Keratinocyte (primary cell): ENCODE measurements at places on chromosomes 2 and 18. TPM values are rescaled to one million over a fixed set of nuclear protein-coding genes. Genes with fewer than 3 reads are reported as not detected.

Gene C1QL2
- not detected in 3 replicates for polyA plus RNA-seq

Gene RPL37A
- polyA plus RNA-seq: 1,858 to 4,257 TPM (median 3,899 TPM) in 3 replicates

Gene ACTG2
- polyA plus RNA-seq: 0.12 to 0.18 TPM in 2 of 3 replicates, not detected in the other

Gene ESPNL
- 0.14 to 0.19 TPM (median 0.16 TPM) in 3 replicates for polyA plus RNA-seq

Gene SCYGR1
- not detected in 3 replicates for polyA plus RNA-seq

Gene GALNT1
- 48.1 to 69.4 TPM (median 48.2 TPM) in 3 replicates for polyA plus RNA-seq

Gene HAAO
- polyA plus RNA-seq: 0.05 to 0.08 TPM in 2 of 3 replicates, not detected in the other

Gene ALPI
- not detected in 3 replicates for polyA plus RNA-seq

Gene PPP1R1C
- 3.0 to 4.3 TPM (median 3.1 TPM) in 3 replicates for polyA plus RNA-seq

Gene TXNDC2
- polyA plus RNA-seq: 0.03 TPM in 1 of 3 replicates, not detected in the others

Gene SPP2
- 0.13 to 0.14 TPM in 2 of 3 replicates, not detected in the other for polyA plus RNA-seq

Gene LYG2
- 0.14 to 0.24 TPM in 2 of 3 replicates, not detected in the other for polyA plus RNA-seq

Gene REG3G
- not detected in 3 replicates for polyA plus RNA-seq

Gene ODC1
- polyA plus RNA-seq: 501 to 637 TPM (median 613 TPM) in 3 replicates

Gene APCDD1
- polyA plus RNA-seq: 1.4 to 17.2 TPM (median 8.5 TPM) in 3 replicates

Gene VAMP5
- 9.3 to 24.1 TPM (median 11.0 TPM) in 3 replicates for polyA plus RNA-seq

Gene UGT1A7
- polyA plus RNA-seq: 0.19 to 1.2 TPM (median 0.87 TPM) in 3 replicates

Gene RNF125
- polyA plus RNA-seq: 3.2 to 4.5 TPM (median 3.9 TPM) in 3 replicates

Gene ALPG
- polyA plus RNA-seq: not detected in 3 replicates

Gene RNMT
- 16.1 to 22.6 TPM (median 18.3 TPM) in 3 replicates for polyA plus RNA-seq

Gene KLHL14
- not detected in 3 replicates for polyA plus RNA-seq

Gene PLGLB2
- polyA plus RNA-seq: 0.40 to 1.0 TPM (median 0.88 TPM) in 3 replicates

Gene RPIA
- polyA plus RNA-seq: 6.6 to 11.4 TPM (median 7.1 TPM) in 3 replicates

Gene CYP27C1
- 3.1 to 7.9 TPM (median 6.1 TPM) in 3 replicates for polyA plus RNA-seq

Gene SERPINB10
- 4.2 to 10.1 TPM (median 5.8 TPM) in 3 replicates for polyA plus RNA-seq

Gene SERPINB7
- polyA plus RNA-seq: 293 to 589 TPM (median 408 TPM) in 3 replicates

Gene CABLES1
- polyA plus RNA-seq: 0.63 to 1.2 TPM (median 1.00 TPM) in 3 replicates

Gene SP140L
- polyA plus RNA-seq: 9.0 to 10.8 TPM (median 9.4 TPM) in 3 replicates

Gene SLC9A4
- not detected in 3 replicates for polyA plus RNA-seq

Gene BMP10
- 0.05 TPM in 1 of 3 replicates, not detected in the others for polyA plus RNA-seq

Gene DLX2
- polyA plus RNA-seq: 0.26 to 0.31 TPM (median 0.29 TPM) in 3 replicates

Gene DSC1
- 3.1 to 25.1 TPM (median 11.2 TPM) in 3 replicates for polyA plus RNA-seq

Gene ANKRD53
- polyA plus RNA-seq: 0.05 to 0.15 TPM in 2 of 3 replicates, not detected in the other

Gene SULT1C2
- 0.06 TPM in 1 of 3 replicates, not detected in the others for polyA plus RNA-seq

Gene PDE11A
- 0.01 to 0.05 TPM (median 0.04 TPM) in 3 replicates for polyA plus RNA-seq

Gene MGAT4A
- 0.17 to 0.81 TPM (median 0.27 TPM) in 3 replicates for polyA plus RNA-seq

Gene CD28
- 0.01 TPM in 1 of 3 replicates, not detected in the others for polyA plus RNA-seq

Gene TMEM17
- polyA plus RNA-seq: 3.3 to 5.1 TPM (median 4.1 TPM) in 3 replicates

Gene CDH20
- not detected in 3 replicates for polyA plus RNA-seq

Gene AMER3
- polyA plus RNA-seq: not detected in 3 replicates

Gene CDH19
- polyA plus RNA-seq: not detected in 3 replicates
